DMS53 (cell line): ENCODE measurements at places on chromosomes 7 and 10.

DNA sequence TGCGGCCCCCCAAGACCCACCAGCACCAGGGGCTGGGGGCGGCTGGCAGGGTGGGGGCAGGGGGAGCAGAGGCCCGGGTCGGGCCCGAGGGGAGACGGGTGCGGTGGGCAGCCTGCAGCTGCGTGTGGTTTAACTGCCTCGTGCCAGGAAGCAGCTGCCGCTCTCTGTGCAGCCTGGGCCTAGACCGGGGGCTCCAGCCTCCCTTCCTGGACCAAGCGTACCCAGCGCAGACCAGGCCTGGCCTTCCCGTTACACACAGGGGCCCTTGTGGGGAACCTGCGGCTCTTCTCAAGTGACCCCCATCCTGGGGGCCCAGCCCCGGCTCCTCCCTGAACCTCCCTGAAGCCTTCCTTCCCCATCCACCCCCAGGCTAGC, 6.6 kb upstream of the INTS1 start:
- DNase-seq = no peak

GRCh38 chr10:97184971-97185325, 811 bp downstream of the SLIT1 start:
- DNase-seq = peak; percentile 47

DNA sequence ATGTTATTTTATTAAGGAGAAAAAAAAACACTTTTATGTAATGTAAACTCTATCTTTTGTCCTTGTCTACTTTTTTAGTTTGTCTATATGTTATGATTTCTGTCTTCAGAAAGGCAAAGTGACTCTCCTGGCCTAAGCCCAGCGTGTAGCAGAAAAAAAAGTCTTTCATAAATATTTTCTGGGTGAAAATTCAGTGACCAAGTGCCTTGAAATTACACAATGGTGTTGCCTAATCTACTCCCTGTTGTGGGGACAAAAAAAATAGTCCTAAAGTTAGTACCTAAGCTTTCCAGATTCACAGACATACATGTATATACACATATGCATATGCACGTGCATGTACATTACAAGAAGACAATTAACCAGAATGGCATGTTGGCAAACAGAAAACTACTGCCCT, 1257.8 kb upstream of the SORCS1 start:
- DNase-seq = no peak

- DNase-seq = no peak
Observed at GRCh38 chr10:131043039-131043691, 268.4 kb downstream of the TCERG1L start.

- no peak for DNase-seq
Observed at GRCh38 chr7:36868727-36869411, 144.6 kb upstream of the AOAH start.
